ENCODE measurements at places on chromosomes 7 and 10.

GRCh38 chr10:97685395-97685958, 1.6 kb downstream of the AVPI1 start:
- DNase-seq: no peak

GRCh38 chr10:130108934-130109604, 1.6 kb downstream of the C10orf143 start:
- peak; percentile 57 for DNase-seq

- DNase-seq: no peak
These were observed 44.7 kb upstream of the ZMIZ2 start for GRCh38 chr7:44703921-44704320.

GRCh38 chr10:85668522-85668921, 698.1 kb downstream of the GRID1 start:
- no peak for DNase-seq

GRCh38 chr7:110224643-110225042, 866.3 kb upstream of the LRRN3 start:
- no peak for DNase-seq

GRCh38 chr10:5434017-5434753, 21.8 kb downstream of the NET1 start:
- DNase-seq: no peak

DNA sequence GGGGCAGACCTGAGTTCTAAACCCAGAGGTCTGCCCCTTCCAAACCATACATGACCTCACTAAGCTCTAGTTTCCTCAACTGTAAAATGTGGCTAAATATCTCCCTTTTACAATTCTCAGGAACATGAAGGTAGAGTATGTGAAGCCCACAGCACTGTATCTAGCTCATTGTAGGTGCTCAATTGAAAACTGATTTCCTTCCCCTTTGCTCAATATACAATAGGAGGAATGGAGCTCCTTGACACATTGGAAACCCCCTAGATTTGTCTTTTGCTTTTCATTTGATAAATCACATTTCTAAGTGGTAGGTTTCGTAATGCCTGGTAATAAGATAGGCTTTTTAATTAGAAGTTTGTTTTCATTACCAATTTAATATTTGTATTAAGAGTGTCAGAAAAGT, 153.3 kb downstream of the ARID5B start:
- DNase-seq: no peak

- DNase-seq: no peak
These were observed 34.5 kb downstream of the EBF3 start for GRCh38 chr10:129929343-129930292.

DNA sequence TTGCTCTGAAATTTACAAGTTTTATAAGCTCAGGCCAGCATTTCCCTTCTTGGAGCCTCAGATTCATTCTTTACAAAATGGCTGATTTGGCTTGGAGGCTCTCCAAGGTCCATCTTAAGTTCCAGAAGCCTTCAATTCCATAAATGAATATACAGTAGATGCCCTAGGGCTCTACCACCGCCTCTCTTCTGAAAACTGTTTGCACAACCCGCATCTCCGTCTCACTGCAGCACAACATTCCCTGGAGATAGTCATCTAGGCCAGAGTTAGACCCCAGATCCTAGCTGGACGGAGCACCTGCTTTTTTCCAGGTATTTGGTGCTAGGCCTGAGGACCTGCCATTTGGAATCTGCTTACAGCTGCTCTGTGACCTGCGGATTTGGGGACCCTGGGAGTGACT, 50.5 kb upstream of the NRP1 start:
- no peak for DNase-seq

GRCh38 chr10:43595739-43596298, 10.4 kb upstream of the ZNF485 start:
- peak; percentile 62 for DNase-seq

DNA sequence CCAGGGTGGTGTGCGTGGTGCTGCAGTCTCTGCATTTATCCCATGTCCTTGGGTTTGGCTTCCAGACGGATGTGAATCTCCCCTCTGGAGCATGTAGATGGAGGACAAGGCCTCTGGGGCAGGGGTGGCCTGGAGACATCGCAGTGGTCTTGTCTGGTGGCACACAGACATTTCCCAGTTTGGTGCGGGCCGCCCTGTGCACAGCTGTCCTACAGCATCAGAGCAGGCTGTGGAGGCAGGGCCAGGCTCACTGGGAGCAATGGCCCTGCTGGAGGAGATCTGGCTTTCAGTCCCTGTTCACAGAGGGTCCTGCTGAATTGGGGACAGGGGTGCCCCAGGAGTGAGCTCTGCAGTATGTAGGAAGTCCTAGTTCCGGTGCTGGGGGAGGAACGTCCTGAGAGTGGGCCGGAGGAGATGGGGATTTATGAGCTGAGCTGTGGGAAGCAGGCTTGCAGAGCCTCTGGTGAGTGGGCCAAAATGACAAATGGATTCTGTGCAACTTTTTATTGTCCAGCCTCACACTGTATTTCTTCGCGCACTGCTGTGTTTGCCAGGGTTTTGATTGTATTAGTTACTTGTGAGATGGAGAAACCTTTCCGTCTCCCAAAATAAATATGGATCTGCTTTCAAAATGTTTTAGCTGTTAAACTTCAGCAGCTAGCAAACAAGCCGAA, 40.3 kb downstream of the MGMT start:
- no peak for DNase-seq

GRCh38 chr7:100119970-100120732, 717 bp downstream of the CNPY4 start:
- DNase-seq: peak; percentile 85

DNA sequence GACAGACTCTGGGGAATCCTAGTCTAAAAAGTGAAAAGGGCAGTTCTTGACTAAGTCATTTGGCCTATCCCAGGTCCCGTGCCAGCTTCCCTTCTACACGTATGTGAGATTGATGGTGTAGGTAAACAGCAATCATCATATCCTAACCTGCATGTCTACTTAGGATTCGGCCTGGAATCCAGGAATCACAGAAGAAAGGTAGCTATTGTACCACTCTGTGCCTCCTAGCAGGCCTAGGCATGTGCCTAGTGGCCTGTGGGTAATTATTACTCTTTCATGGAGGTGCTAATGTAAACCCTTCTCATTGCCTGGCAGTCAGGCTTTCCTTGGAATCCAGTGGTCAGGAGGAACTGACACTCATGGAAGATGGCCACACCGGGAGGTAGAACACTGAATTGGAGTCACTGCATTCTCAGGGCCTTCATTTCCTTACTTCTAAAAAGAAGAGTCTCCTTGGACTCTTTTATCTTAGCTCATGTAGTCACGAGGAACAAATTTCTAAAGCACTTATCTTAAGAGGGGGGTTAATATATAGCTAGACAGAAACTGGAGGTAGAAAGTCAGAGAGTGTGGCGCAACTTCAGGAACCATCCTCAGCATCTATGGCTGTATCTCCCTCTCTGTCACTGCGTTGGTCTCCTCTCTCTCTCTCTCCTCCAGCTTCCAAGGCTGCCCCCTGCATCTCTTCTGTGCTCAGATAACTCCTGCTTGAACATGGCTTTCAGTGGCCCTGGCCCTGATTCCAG, 122.5 kb downstream of the C1GALT1 start:
- DNase-seq: no peak

GRCh38 chr7:79157281-79157680, 296.2 kb downstream of the MAGI2 start:
- no peak for DNase-seq

- DNase-seq: no peak
These were observed 87.8 kb downstream of the HDAC9 start for GRCh38 chr7:18583305-18583704.

DNA sequence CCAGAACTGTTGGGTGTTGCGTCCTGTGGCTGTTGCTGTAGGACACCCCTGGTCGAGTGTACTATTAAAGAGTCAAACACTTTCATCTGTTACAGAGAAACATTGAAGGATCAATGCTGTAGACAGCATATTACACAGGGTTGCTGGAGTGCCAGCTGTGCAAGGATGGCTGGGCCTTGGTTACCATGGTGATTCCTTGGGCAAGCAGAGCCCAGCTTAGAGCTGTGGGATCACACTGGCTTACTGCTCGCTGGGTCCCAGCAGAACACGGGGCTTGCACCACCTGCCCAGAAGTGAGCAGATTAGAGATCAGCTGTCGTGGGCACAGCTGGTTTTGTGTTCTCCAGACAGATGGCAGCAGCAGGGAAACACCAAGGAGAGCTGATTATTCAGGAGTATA, 76.0 kb downstream of the GPR141 start:
- no peak for DNase-seq

- no peak for DNase-seq
These were observed 354.0 kb downstream of the PHF14 start for GRCh38 chr7:11327633-11328032.

GRCh38 chr7:329691-330281, 39.8 kb downstream of the FOXL3 start:
- no peak for DNase-seq

GRCh38 chr10:94066411-94066810, 72.7 kb downstream of the PLCE1 start:
- peak; percentile 5 for DNase-seq

- DNase-seq: peak; percentile 12
These were observed 170.8 kb upstream of the HABP2 start for GRCh38 chr10:113381981-113382509.

DNA sequence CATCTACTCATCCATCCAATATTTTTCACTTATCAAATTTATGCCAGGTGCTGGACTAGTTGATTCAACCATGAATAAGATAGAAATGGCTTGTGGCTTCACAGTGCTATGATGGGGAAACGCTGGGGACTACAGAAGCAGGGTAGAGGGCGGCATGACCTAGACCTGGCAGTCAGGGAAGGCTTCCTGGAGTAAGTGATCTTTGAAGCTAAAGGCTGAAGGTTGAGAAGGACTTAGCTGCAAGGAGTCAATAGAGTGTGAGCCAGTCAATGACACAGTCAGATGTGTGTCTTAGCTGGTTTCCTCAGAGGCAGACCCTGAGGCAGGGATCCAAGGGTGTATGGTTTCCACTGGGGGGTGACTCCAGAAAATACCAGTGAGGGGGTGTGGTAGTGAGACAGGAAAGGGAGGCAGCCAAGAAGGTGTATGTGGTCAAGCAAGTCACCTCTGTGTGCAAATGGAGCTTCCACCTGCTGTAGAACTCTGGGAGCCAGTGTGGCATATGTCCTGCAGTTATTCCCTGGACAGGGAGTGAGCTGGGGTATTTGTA, 10.3 kb downstream of the PRF1 start:
- no peak for DNase-seq

- no peak for DNase-seq
These were observed 26.4 kb downstream of the LAMB4 start for GRCh38 chr7:108103558-108104298.

GRCh38 chr7:28481091-28481926, 69.0 kb downstream of the CREB5 start:
- no peak for DNase-seq

DNA sequence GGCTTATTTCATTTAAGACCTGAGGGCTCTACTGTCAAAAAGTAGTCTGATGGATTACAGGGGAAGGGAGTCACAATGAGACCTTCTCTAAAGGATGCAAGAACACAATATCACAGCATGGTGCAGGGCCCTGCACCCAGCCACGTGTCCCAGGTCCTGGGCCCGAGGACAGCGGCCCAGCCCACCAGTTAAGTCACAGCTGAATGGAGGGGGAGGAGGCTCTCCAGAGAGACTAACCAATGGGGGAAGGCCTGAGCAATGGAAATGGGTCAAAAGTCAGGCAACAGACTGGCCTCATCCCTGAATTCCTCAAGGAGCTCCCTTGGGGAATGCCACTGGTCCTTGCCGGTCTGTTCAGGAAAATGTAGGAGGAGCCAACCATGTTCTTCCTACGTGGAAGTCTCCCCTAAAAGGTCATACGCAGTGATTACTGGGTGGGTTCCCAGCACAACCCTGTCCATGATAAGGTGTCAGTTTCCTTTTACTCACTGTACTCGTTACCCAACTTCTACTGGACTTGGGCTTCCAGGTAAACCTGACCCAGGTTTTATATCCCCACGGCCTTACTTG, 28.3 kb downstream of the CCDC3 start:
- no peak for DNase-seq

DNA sequence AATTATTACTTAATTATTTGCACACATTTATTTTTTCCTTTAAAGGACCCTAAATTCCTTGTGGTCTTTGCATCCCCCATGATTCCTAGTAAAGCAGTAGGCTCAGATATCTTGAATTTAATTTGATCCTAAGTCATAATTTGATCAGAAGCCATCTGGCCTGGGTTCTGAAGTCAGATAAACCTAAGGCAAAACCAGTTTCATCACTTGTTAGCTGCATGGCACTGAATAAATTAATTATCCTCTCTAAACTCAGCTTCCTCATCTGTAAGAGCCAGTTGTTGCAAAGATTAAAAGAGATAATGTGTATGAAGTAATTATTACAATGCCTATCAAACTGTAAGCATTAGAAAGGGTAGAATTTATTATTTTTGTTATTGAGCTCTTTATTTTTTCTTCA, 293.1 kb downstream of the GRM8 start:
- no peak for DNase-seq

GRCh38 chr10:103692436-103692951, 162.9 kb downstream of the SH3PXD2A start:
- DNase-seq: peak; percentile 57

DNA sequence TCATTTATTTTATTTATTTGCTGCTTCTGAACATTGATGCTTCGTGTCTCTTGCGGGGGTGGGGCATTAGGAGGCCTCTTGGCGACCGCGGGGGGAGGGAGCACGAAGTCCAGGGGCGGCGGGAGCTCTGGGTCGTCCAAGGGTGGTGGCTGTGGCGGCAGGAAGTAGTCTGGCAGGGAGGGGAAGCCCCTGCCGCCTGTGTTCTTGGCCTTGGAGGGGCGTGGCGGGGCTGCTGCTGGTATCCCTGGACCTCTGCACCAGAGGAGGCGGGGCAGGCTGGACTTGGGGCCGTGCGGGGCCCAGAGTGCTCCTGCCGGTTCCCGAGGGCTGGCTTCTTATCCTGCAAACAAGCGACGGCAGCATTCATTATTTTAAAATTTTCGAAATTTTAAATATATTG, 70.5 kb upstream of the ABI1 start:
- peak; percentile 27 for DNase-seq

- DNase-seq: no peak
These were observed 27.0 kb downstream of the FAM53B start for GRCh38 chr10:124717041-124717757.

DNA sequence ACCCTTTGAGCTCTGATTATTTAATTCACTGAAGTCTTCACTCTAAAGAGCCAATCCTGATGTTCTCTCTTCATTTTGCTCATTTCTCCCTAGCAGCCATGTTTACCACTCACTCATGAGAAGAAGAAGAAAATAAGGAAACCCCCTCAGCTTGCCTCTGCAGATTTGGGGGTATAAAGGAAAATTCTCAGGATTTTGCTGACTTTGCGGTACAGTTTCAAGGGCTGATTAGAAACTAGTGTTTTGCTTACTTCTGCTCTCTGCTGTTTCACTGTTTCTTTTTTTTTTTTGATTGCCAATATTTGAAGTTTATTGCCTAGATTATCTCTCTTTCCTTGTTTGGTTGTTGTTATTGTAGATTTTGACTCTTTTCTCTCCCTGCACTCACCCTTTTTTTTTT, 23.4 kb downstream of the PCBD1 start:
- no peak for DNase-seq

GRCh38 chr7:36535866-36536664, 146.4 kb downstream of the ANLN start:
- DNase-seq: no peak

- no peak for DNase-seq
These were observed 9.8 kb upstream of the MRPS16 start for GRCh38 chr10:73262105-73262730.
